ENCODE measurements at places on chromosomes 11 and 22.

- no peak for DNase-seq
Observed at GRCh38 chr22:38108561-38109319, 1.7 kb downstream of the BAIAP2L2 start.

DNA sequence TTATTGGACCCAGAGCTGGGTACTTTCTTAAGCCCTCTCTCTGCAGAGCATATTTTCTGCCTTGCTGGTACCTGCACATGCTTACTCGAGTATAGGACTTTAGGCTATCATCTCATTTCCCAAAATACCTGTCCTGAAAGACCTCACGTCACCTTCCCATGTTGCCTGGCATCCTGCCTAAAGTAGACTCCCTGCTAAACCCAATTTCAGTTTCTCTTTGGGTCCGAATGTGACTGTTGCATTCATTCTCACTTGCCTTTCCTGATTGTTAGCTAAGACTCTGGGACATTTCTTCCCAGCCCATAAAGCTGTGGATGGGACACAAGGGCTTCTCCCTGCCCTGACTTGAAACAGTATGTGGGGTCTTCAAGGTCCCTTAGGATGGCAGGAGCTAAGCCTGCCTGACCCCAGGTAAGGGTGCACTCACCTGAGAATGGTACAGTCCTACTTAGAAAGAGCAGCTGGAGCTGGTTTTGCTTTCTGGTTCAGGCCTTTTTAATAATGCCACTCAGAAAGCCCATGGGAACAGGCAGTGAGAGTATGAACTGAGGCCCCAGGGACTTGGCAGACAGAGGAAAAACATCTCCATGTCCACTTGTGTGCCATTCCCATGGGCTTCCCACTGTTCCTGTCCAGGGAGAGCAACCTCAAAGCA lies 12.9 kb downstream of the OR51E2 start:
- no peak for DNase-seq

- no peak for DNase-seq
Observed at GRCh38 chr22:32905400-32905799, 103.9 kb downstream of the TIMP3 start.

GRCh38 chr11:125750629-125751028 lies 4.5 kb downstream of the PATE1 start:
- no peak for DNase-seq

- DNase-seq = no peak
Observed at GRCh38 chr11:113389272-113389671, 1.7 kb downstream of the ANKK1 start.

DNA sequence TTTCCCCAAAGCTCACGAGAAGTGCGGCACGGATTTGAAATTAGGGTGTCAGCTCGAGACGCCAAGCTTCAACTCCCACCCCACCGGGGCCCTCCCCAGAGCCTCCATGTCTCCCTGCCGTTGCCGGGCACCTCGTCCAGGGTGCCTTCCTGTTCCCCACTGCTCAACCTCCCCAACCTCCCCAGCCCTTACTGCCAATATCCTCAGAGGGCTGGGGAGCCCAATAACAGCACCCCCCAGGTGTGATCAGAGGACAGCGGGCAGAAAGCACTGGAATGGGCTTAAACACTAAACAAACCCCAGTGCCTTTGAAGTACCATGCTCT lies 1336.4 kb downstream of the TBC1D22A start:
- no peak for DNase-seq

All from activated T-cell treated with anti-CD3 and anti-CD28 coated beads, Interleukin-2, amount 50 U/mL, for 48 hours (primary cell).